Activated naive CD8-positive, alpha-beta T cell treated with anti-CD3 and anti-CD28 coated beads, Interleukin-2, amount 10 ng/mL, durations not matched to agents 7 days and 5 days (primary cell): ENCODE measurements at places on chromosomes 1 and 21. TPM values are rescaled to one million over a fixed set of nuclear protein-coding genes. Genes with fewer than 3 reads are reported as not detected.

Gene TNNI3K
- total RNA-seq, result 0.67 TPM

Gene TMCC2
- 3.4 TPM for total RNA-seq

Gene SMPDL3B
- 0.64 TPM for total RNA-seq

Gene L1TD1
- total RNA-seq, result not detected

Gene KLHDC8A
- not detected for total RNA-seq

Gene SPATA45
- not detected for total RNA-seq
